GM19239 (cell line): ENCODE measurements at places on chromosomes 16 and 17.

DNA sequence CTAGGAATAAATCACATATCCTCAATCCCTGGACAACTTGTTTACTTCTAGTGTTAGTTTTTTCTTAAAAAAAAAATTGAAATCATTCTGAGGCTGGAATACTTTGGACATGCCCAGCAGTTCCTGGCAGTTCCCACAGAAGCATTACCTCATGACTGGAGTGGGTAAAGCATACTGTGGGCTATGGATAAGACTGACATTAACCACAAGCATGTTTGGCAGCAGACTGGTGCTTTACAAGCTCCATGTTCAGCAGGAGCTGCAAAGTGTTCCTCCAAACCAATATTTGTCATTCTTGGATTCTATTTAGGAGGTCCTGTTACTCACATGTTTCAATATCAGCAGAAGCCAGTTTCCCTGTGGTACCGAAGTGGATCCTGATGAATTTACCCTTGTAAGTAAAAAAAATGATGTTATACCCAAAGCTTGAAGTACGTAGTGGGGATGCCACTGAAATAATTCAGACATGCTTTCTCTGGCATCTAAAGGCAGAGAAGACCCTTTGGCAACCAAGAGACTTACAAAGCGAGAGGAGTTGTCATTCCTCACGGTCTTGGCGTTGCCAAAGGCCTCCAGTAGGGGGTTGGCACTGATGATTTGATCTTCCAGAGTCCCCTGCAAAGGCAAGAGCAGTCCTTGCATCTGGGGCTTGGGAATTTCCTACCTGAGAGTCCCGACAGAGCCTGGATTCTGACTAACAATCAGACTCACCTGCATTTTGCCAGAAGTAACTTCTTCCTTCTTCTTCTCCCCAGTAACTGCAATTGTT lies 4.9 kb downstream of the MYH1 start:
- DNase-seq = no peak

GRCh38 chr17:50139950-50140885 lies 10.3 kb upstream of the SAMD14 start:
- DNase-seq = peak; percentile 90

DNA sequence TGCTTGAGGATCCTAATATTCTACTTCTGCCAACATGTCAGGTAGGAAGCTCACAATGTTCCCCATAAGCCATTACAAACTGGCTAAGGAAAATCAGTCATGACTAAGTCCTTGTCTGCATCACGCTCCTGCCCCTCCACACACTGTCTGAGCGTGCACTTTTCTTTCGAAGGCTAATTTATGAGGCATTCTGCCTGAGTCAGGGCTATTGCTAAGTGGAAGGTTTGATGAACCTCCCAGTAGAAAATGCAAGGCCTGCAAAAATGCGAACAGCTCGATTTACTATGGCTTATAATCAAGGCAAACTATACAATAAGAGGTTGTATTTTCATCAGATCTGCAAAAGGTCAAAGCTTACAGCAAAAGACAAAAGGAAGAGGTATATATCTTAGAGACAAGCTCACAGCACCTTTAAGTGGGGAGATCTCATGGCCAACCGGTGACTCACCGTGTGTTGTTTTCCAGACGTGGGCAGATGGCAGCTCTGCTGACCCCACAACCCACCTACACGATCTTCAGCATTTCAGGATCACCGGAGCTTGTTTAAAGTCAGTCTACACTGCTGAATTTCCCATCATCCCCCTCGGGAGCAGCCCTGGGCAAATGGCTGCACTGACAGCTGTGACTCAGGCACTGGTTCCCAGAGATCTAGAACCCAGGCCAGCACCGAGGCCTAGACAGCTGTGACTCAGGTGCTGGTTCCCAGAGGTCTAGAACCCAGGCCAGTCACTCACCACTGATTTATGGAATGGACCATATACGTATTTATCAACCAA lies 26.1 kb downstream of the MEAK7 start:
- no peak for DNase-seq

GRCh38 chr16:782766-783403 lies 5.3 kb downstream of the RPUSD1 start:
- no peak for DNase-seq

- no peak for DNase-seq
Measured at GRCh38 chr16:29968205-29968604, 5.5 kb upstream of the TAOK2 start.

GRCh38 chr17:14442798-14443528 lies 142.1 kb downstream of the HS3ST3B1 start:
- DNase-seq = no peak

GRCh38 chr17:33438139-33438538 lies 145.0 kb upstream of the ASIC2 start:
- no peak for DNase-seq

- DNase-seq = no peak
Measured at GRCh38 chr17:7248796-7249195, 2.7 kb downstream of the CTDNEP1 start.

DNA sequence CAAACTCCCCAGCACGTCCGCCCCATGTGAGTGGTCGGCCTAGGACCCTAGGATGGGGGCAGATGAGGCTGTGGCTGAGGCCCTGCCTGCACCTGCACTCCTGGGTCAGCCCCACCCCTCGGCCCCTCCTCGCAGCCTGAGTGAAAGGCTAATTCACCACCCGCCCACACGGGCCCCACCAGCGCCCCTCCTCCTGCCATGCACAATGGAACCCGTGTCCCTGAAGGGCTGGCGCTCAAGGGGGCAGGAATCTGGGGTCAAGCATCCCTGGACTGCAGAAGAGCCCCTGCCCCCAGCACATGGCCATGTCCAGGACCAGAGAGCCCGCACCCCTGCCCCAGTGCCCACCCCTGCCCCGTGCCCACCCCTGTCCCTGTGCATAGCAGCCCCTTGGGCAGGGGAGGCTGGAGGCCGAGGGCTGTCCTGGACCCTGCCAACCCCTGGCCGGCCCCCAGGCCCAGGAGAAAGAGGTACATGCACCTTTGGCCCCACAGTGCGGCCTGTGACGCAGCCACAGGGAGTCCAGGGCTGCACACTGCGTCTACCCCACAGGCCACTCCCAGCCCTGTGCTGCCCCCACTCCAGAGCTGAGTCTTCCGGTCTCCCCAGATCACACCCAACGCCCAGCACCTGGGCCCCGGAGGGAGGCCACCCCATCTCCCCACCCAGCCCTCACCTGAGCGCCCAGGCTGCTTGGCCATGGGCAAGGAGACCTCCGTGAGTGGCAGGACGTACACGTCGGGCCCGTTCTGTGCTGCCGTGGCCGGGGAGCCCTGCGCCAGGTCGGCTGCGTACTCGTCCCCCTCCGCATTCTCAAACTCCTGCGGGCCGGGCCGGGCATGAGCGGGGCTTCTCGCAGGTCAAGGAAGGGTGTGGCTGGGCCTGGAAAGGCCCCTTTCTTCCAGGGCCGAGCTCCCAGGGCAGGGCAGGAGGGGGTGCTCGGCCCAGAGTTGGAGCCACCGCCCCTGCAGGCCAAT lies 34.6 kb upstream of the PVALEF start:
- no peak for DNase-seq

- DNase-seq = no peak
Measured at GRCh38 chr16:442976-443375, 17.5 kb downstream of the RAB11FIP3 start.

- peak; percentile 60 for DNase-seq
Measured at GRCh38 chr17:3754458-3755334, 31.0 kb downstream of the HASPIN start.

DNA sequence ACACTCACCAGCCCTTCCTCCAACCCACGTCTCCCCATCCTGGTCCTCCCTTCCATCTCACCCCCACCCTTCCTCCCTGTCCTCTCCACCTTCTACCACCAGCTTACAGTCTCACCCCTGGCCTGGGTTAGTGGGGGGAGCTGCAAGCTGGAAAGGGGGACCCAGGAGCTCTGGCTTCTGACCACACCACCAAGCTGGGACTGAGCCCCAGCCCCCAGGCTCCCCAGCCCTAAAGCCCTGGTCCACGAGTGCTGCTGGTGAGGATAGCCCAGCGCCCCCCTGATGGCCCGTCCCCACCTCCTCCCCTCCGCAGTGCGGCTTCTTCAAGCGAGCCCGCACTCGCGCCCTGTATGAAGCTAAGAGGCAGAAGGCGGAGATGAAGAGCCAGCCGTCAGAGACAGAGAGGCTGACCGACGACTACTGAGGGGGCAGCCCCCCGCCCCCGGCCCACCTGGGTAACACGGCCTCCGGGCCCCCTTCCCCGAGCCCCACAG lies 7.2 kb upstream of the PDK2 start:
- no peak for DNase-seq

GRCh38 chr16:21600031-21600773 lies 825 bp downstream of the METTL9 start:
- DNase-seq = peak; percentile 20

DNA sequence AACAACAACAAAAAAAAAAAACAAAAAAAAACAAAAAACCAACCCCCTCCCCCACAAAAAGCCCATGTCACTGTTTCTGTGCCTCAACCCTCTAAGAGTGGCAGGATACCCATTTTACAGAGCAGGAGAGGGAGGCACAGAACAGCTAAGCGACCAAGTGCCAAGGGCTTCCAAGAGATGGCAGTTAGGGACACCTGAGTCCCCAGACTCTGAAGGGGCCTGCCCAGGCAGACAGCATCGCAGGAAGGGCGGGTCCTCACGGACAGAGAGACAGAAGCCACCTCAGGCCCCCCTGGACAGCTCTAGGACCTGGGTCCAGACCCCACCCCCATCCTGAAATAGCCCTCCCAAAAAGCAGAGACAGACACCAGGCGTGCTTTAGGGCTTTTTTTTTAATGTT lies 21.6 kb upstream of the CPSF4L start:
- no peak for DNase-seq

GRCh38 chr17:43578699-43579565 lies 32.8 kb upstream of the ETV4 start:
- peak; percentile 34 for DNase-seq

- DNase-seq = no peak
Measured at GRCh38 chr17:35170968-35171771, 23.0 kb downstream of the SLC35G3 start.

- no peak for DNase-seq
Measured at GRCh38 chr16:66099306-66099705, 267.2 kb upstream of the CDH5 start.

DNA sequence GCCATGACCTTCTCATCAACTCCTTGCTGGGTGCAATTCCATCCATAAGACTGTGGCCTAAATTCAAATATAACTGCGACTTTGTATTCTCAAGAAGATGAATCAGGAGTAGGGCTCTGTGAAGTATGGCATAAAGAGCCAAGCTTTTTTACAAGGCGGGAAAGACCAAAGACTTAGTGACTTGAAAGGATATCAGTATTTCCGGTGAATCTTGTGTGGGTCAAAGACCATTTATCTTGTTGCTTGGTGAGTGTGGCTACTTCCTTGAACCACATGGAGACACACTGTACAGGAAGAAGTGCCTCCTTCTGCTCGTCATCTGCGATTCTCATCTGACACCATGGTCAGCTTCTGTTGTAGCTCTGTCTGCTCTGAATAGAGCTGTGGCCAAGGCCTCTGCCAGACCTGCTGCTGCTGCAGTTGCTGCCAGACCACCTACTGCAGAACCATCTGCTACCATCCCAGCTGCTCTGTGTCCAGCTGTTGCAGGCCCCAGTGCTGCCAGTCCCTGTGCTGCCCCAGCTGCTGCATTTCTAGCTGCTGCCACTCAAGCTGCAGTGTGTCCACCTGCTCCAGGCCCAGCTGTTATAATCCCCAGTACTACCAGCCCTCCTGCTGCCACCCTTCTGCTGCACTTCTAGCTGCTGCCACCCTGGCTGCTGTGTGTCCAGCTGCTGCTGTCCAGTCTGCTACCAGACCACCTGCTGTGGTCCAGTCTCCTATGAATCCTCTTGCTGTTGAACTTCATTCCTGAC lies 6.1 kb upstream of the KRTAP2-4 start:
- DNase-seq = no peak

DNA sequence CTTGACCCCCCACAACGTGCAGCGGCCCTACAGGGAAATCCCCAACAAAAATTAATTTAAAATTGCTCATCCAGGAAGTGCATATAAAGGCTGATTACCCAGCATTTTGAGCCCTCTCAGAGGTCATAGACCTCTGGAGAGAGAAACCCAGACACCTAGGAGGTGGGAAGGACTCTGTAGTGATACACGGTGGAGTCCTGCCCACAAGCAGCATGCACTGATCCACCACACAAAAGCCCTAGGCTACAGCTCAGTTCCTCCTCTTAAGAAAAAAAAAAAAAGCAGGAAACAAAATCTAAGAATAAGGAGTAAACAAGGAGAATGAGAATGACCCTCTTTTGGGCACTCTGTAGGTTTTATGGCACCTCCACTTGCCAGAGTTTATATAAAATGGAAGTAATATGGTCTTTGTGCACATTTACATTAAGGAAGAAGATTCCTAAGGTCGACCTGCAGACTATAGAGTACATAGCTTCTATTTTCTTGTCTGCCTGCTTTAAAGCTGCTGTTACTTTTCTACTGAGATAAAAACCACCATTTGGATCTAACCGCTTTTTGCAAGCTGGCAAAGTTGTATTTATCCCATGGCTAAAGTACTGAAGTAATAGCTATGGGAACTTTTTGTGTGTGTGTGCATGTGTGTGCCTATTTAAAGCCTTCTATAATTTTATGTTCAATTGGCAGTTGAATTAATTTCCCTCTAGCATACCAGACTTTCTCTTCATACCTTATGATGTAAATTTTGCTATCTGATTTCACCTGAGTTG lies 46.9 kb downstream of the ACSM1 start:
- DNase-seq = no peak

- no peak for DNase-seq
Measured at GRCh38 chr17:901191-901950, 78.2 kb downstream of the NXN start.

- DNase-seq = no peak
Measured at GRCh38 chr17:78697554-78698343, 84.3 kb downstream of the CYTH1 start.

GRCh38 chr16:27434141-27435051 lies 32.4 kb downstream of the IL21R start:
- no peak for DNase-seq

- no peak for DNase-seq
Measured at GRCh38 chr16:81544261-81544660, 99.7 kb downstream of the CMIP start.

DNA sequence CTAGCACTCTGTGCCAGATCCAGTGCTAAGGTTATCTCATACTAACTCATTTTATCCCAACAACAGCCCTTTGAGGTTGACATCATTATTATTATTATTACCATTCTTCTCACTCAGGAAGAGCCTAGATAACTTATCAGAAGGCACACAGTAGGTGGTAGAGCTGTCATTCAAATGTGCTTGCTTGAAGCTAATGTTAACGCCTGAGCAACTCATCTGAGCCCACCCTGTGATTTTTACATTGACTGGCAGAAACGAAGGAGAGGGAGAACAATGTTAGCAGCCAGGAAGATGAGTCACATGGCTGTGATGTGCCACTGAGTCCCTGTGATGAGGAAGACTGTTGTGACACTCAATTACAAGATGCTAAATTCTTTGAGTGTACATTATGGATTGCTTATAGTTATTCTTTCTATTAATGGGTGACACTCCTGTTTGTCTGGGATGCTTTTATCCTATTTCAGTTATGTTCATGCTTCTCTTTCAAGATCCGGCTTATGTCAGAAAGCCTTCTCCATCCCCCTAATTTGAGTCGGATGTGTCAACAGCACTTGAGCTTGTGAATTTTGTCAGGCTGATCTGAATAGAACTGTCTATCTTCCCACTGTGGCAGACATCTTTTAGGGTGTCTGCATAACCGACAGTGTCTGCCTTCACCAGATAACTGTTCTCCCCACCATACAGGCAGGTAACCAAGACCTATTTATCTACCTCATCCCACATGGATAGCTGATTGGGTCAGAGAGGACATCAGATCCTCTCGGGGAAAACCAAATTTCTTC lies 426.4 kb downstream of the CA10 start:
- DNase-seq = no peak
